CD8-positive, alpha-beta memory T cell (primary cell): ENCODE measurements at places on chromosomes 5 and 9. TPM values are rescaled to one million over a fixed set of nuclear protein-coding genes. Genes with fewer than 3 reads are reported as not detected.

GRCh38 chr9:123397975-123398374 is 42.0 kb downstream of the CRB2 start:
- no peak for DNase-seq

DNA sequence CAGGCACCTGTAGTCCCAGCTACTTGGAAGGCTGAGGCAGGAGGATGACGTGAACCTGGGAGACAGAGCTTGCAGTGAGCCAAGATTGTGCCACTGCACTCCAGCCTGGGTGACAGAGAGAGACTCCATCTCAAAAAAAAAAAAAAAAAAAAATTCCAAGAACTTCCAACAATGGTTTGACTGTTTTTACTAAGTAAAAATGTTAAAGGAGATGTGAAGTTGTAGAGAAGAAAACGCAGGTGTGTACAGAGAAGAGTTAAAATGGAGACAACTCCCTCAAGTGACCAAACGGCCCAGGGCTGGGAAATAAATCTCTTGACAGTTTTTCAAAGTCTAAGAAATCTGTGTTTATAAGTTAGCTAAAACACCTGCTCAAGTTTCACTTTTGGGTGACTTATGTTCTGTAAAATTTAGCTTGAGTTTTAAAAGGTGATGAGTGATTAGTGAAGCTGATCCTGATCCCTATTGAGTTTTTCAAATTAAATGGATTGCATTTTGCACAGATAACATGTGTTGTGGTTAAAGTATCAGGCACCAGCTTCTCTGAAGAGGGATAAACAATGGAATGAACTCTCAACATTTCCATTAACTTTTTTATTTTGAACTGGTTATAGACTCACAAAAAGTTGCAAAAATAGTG is 255.2 kb upstream of the CD180 start:
- DNase-seq, result no peak

GRCh38 chr5:151023651-151024050 is 3.3 kb downstream of the GPX3 start:
- DNase-seq, result no peak

GRCh38 chr5:91266184-91266705 is 116.9 kb downstream of the ARRDC3 start:
- DNase-seq, result no peak

- DNase-seq, result no peak
Measured at GRCh38 chr9:14216612-14217194, 97.2 kb downstream of the NFIB start.

DNA sequence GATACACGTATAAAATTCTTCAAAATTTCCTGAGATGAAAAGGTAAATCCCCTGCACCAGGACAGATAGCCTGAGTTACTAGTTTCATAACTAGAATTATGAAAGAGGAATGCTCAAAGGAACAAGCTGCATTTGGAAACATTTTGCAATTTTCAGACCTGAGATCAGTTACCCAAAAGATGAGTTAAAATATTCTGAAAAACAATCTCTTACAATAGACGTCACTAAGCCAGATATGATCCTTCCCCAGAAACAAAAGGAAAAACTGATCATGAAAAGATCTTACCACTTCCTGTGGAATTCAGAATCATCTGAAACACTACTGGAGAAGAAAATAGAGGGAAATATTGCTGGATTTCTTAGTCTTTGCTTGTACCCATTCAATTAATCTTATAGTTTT is 204.7 kb downstream of the ARRDC3 start:
- no peak for DNase-seq

DNA sequence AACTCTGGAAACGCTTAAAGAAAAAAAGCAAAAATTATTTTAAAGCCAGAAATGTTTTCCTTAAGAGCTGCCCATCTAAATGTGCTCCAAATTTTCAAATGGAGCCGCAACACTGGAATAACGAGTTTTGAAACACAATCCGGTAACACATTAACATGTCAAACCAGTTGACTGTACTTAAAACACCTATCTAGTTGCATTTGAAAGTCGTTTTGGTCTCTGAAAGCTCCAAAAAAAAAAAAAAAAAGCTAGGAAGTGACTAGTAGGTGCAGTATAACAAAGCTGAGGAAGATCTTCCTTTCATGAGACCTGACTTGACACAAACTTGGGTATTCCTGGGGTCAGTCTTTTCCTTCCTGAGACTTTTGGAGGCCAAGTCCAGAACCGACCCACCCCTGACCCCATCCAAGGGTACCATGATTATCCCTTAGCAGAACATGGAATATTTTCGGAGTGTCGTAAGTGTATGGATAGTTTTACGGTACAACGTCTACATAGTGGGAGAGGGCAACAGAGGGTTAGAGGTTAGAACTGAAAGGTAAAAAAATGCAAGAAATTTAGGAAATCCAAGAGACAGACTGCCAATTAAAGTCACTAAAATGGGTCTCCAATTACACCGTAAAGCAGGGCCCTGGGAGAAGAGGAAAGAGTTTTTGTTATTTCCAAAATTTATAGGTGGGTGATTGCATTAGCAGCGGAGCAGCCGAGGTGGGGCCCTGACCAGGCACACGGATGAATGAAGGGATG is 812 bp downstream of the CETN3 start:
- DNase-seq, result no peak

GRCh38 chr5:148796936-148797335 is 29.5 kb upstream of the ADRB2 start:
- no peak for DNase-seq

DNA sequence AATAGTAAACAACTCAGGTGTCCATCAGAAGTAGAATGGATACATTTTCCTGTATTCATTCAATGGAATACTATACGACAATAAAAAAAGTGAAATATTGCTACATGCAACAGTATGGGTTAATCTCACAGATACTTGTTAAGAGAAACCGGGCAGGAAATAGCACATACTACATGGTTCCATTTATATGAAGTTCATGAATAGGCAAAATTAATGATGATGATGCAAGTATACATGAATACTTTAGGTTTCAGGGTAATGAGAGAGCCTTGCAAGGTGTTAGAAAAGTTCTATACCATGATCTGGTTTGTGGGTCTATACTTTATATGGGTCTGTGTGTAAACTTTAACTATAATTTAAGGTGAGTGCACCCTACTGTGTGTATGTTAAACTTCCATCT is 390.4 kb downstream of the ADGRV1 start:
- no peak for DNase-seq

DNA sequence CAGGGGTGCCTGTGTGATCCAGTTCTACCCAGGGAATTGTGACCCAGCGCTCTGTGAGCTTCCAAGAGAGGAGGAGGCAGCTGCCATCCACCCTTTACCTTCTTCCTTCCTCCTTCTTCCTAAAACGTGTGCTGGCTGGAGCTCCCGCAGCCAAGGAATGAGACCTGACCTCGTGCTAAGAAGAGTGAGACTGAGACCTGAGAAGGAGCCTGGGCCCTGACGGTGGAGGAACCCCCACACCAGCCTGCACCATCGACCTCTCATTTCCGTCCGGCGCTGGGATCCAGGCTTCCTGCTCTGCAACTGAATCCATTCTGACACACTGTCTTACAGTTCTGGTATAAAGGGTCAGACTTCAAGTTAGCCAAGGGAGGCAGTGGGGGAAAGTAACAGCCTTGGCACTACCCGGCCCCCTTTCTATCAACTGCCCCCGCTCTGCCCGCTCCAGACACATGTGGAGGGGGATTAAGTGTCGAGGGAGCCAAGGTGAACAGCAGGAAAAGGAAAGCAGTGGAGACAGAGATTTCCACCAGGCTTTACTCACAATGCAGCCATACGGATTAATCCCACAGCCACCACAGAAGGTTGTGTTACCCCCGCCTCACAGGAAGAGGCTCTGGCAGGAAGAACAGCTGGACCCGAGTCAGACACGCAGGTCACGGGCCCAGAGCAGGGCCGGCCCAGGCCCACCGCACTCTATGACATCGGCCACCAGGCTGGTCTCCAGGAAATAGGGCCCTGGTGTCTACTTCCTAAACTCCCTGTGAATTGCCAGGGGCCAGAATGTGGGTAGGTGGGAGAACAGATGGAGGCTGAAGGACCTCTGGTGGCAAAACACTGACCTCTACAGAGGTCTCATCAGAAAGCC is 15.8 kb downstream of the MGAT1 start:
- no peak for DNase-seq

DNA sequence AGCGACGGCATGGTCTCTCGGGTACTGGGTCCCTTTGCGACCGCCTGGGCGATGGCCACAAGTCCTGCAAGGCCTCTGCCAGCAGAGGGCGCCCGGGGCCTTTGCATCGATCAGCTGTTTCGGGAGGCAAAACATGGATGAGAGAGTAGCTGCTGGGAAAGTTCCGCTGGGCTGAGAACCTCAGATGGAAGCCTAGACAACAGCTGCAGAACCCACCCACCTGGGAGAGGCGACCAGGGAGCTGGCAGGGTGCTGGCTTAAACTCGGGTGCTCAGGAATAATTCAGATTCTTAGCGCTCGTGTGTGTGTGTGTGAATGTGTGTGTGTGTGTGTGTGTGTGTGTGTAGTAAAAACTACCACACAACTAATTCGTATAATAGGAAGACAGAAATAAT is 50.0 kb downstream of the TRIM32 start:
- no peak for DNase-seq

GRCh38 chr5:33105521-33105941 is 335.2 kb upstream of the TARS1 start:
- no peak for DNase-seq

DNA sequence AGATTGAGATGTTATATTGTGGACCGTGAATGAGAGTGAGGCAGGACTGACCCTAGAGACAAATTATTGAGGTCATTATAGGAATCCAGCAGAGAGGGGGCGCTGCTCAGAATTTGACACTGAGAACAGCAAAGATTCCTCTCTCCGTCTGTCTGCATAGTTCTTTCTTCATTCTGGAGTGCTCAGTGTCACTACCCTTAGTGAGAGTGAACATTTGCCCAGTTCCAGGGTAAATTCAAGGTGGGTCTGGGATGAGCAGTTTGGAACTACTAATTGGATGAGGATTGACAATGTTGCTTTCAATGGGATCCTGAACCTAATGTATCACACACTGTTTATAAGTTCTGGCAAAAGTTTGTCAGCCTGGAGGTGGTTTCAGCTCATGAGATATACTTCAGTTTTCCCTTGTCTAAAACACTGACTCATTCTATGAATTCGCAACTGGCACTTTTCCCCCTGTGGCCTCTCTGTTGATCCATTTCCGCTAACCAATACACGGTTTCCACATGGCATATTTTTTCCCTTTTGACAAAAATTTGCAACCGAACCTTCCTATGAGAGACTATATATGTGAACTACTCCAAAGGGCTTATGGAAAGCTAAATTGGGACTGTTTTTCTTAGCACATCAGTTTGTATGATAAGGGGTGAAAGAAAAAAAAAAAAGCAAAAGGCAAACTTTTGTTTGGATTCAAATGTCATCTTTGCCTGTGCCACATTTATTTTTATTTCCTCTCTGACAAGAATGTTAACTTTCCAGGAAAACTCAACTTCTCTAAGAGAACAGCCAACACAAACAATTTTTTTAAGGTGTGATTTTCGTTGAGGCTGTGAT is 1240.7 kb upstream of the WWC1 start:
- no peak for DNase-seq

GRCh38 chr9:22423566-22423965 is 23.1 kb upstream of the DMRTA1 start:
- DNase-seq, result no peak

- no peak for DNase-seq
Measured at GRCh38 chr5:102532123-102532522, 33.3 kb upstream of the SLCO6A1 start.

GRCh38 chr9:112838342-112838741 is 52.3 kb downstream of the SLC46A2 start:
- DNase-seq, result no peak

GRCh38 chr5:62011089-62011664 is 294.8 kb upstream of the KIF2A start:
- no peak for DNase-seq

DNA sequence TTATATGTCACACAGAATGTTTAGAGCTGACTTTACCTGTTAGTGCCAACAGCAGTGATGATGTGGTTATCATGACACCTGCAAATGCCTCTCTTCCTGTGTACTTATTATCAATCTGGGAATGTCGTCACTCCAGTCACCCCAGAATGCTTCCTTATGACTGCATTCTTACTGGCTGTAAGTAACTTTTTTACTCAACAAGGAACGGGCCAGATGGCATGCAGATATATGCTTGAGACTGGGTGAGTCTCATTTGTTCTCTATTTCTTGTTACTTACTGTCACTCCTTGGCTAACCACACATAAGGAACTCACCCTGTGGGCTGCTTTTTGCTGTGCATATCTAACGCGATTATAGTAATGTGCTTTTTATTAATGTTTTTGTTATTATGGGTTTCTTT is 385.5 kb upstream of the MEF2C start:
- DNase-seq, result no peak

- no peak for DNase-seq
Measured at GRCh38 chr9:17609312-17610005, 30.6 kb downstream of the SH3GL2 start.

GRCh38 chr5:151570512-151571269 is 20.4 kb downstream of the FAT2 start:
- DNase-seq, result no peak

DNA sequence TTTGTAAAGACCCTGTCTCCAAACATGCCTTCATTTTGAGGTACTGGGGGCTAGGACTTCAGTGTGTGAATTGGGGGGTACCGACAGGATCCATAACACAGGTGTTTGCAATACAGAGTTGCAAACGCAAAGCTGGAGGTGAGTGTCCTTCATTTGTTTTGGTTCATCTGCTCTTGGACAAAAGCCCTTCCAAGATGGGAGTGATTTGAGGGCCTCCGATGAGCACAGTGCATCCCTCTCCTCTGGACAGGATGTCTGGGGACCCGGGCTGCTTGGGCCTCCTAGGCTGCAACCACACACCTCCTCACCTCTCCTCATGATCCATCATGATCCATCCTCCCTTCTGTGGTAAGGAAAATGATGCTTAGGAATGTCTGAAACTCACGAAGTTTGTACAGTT is 23.8 kb downstream of the FGD3 start:
- no peak for DNase-seq

The PHAX gene
- total RNA-seq, result 59.2 TPM

The PFN3 gene
- total RNA-seq, result not detected

The PCDHGA10 gene
- total RNA-seq, result 0.16 TPM

The FIBCD1 gene
- total RNA-seq, result not detected

The ST8SIA4 gene
- 56.9 TPM for total RNA-seq

The DBH gene
- not detected for total RNA-seq

The CTXN3 gene
- not detected for total RNA-seq

The NRARP gene
- 1.9 TPM for total RNA-seq

The THBS4 gene
- total RNA-seq, result 0.55 TPM

The PTPA gene
- 107 TPM for total RNA-seq

The IL33 gene
- total RNA-seq, result not detected
